ENCODE measurements at places on chromosomes 2 and 18.

DNA sequence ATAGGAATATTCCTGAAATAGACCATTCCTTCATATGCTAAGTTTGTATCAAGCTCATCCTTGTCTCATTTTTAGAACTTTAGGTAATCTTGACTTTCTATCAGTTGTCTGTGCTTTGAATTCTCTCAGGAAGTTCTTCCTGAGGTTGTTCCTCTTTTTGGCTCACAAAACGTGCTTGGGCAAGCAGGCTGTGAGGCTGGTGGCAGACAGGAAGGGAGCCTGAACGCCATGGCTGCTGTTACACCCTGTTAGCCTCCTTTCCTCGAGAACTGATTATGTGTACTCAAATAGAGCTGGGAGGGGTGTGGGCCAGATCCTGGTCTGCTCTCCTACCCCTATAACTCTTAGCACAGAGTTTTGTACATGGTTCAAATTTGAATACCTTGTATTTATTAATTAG lies 136.4 kb upstream of the CELF4 start:
- DNase-seq = no peak

GRCh38 chr2:43201497-43201896 lies 24.9 kb downstream of the ZFP36L2 start:
- DNase-seq = no peak

DNA sequence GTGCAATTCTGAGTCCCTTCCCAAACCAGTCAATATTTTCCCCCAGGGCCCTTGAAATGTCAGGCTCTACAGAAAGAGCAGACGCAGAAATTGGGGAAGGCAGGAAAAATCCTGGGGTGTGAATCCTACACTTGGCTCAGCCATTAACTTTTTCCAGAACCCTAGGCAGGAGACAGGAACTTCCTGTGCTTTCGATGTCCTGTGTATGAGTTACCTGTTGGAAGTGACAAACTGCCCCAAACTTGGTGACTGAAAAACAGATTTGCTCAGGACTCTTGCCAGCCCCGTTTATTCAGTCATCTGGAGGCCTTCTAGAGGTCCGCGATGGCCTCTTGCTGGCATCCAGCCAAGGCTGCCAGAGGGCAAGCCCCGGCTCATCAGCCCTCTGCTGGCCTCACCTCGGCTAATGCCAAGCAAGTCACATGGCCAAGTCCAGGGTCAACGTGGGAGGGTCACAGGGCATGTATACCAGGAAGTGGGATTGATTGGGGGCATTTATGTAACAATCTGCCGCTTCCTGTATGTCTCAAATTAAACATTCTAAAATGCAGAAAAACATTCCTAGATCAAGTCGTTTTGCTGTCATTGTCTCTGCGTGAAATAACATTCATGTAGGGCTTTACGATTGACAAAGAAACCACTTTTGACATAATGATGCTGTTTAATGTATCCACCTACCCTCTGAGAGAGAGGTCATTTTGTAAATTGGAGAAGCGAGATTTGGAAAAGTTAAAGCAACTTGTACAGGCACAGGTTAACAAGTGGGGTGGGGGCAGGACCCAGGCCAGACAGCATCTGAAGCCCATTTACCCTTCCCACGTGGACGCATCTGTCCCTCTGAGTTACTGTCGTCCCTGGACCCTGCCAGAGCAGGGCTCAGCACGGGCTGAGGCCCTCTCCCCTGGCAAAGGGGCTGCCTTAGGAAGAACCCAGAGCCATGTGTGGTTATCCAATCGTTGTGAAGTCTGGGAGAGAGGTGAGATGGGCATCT lies 179.4 kb downstream of the INHBB start:
- DNase-seq = no peak

DNA sequence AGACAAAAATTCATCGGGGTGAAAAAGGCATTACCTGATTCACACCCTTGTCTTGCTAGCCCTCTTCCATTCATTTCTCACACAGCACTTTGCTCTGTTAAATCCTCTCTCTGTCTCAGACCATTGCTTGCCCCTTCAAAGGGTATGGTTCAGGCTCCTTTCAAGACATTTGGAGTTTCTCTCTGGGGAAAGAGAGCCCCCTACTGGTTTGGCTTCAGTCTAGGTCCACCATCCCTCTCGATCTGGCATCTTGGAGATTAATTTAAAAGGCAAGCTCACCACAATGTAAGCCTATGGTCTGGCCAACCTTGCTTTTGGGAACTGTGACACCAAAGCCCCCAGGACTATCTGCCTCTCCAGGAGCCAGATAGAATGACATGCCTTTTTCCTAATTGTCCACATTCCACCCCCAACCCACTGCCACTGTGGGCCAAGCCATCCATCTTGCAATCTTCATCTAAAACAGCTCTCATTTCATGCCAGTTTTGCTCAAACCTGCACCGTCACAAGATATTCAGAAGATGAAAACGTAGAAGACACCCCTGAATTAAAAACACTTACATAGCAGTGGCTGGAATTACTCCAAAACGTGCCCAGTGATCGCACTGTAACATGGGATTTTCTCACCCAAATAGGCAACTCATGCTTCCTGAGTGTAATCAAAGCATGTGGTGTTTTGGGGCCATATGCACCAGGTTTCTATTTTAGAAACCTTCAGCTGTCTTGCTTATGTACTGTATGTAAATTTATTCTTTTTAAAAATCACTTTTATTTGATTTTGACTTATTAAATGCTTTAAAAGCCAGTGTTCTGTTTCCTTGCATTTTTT lies 93.9 kb downstream of the FARSB start:
- no peak for DNase-seq
